ENCODE measurements at places on chromosomes 5 and 9. TPM values are rescaled to one million over a fixed set of nuclear protein-coding genes. Genes with fewer than 3 reads are reported as not detected.

DNA sequence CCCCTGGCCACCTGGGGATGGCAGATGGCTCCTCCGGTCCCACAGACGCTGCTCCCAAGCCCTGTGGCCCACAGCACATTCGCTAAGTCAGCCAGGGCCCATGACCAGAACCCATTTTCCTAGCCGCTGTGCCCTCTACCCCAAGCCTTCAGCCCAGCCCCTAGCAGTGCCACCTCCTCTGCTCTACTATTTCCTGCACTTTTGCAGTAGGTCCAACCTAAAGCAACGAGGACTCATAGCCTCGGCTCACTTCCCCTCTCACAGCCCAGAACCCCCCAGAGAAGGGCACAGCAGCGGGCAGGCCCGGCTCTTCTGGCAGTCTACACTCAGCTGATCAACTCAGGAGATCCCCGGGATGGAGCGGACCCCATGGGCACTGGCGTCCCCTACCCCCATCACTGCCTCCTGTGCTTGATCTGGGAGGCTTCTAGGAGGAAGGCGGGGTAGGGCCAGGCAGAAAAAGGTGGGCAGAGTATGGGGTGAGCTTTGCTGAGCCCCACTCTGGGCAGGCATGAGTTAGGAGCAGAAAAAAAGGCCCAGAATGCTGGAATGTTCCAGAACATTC lies 111.2 kb downstream of the ZNF354C start:
- no peaks in the 10 kb centered on the region for H3K4me1 ChIP-seq
- no peak for DNase-seq
- no peaks in the 10 kb centered on the region for H3K36me3 ChIP-seq
- H3K27me3 ChIP-seq: peaks cover under 1% of the 10 kb centered on the region
- no peak overlapping the region for H3K27ac ChIP-seq

- H3K36me3 ChIP-seq: no peaks in the 10 kb centered on the region
- H3K27ac ChIP-seq: peak overlapping the region; percentile 95
- no peak overlapping the region for H3K4me3 ChIP-seq
- no peaks in the 10 kb centered on the region for H3K27me3 ChIP-seq
- DNase-seq: no peak
Measured at GRCh38 chr5:71924325-71924724, 182.9 kb upstream of the MAP1B start.

DNA sequence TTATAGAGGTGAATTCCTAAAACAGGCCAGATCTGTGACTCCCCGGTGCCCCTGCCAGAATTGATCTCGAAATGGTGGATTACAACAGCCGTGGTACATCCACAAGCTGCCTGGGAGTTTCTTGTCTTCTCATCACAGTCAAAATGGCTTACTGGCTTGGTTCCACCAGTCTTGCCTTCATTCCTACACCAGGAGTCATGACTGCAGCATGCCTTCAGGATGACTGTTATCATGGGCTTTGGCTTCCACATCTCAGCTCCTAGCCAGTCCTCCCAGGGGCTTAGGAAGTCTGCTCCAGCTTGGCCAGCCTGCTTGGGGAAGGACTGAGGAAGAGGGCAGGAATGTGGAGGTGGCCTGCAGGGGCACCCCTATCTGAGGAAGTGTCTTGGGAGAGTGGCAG lies 132.9 kb upstream of the NR3C1 start:
- H3K27ac ChIP-seq: peak overlapping the region; percentile 90
- H3K36me3 ChIP-seq: no peaks in the 10 kb centered on the region
- H3K4me3 ChIP-seq: peak overlapping the region; percentile 1
- H3K4me1 ChIP-seq: peaks cover 24% of the 10 kb centered on the region
- no peak for DNase-seq

- H3K27ac ChIP-seq: no peak overlapping the region
- H3K4me3 ChIP-seq: no peak overlapping the region
- H3K4me1 ChIP-seq: no peaks in the 10 kb centered on the region
- H3K27me3 ChIP-seq: no peaks in the 10 kb centered on the region
- DNase-seq: no peak
Measured at GRCh38 chr9:6852243-6852963, 94.6 kb downstream of the KDM4C start.

DNA sequence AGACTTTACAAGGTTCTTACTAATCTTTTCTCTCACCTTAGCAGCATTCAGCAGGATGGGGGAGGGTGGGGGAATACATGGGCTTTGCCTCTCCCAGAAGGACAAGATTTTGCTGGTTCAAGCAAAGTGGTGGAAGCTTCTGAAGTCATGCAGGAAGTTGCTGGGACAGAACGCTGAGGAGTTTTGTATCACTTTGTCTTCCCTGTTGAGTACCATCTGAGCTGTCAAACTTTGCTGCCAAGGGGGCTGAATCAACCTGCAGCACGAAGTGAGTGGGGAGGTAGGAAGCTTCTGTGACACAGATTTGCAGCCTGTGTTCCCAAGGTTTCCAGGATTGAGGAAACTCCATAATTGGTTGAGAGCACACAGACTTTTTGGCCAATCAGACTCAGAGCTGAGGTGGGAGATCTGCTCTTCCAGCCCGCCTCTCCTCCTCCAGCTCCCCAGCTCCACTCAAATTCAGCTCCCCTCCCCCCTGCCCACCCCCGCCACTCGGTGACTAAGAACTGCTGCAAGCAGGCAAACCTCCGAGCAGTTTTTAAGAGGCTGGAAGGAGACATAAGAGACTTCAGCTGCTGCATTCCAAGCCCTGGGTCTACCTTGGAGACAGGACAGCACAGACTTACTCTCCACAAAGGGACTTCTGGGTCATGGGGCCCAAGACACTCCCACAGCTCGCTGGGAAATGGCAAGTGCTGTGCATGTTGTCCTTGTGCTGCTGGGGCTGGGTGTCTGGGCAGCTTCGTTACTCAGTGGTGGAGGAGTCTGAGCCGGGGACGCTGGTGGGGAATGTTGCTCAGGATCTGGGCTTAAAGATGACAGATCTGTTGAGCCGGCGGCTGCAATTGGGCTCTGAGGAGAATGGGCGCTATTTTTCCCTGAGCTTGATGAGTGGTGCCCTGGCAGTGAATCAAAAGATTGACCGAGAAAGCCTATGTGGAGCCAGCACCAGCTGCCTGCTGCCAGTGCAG lies at the start of gene PCDHGC5:
Gene PCDHGC5 (plus strand): TSS at position 491 of the 971 bp plus-strand sequence. CDS start 160 bp downstream, at position 651.
- H3K27me3 ChIP-seq: peaks cover 32% of the 10 kb centered on the region
- H3K4me3 ChIP-seq: no peak within 1 kb of the TSS
- peaks cover 6% of the 10 kb centered on the region for H3K4me1 ChIP-seq
- peaks cover 53% of the 10 kb centered on the region for H3K36me3 ChIP-seq
- no peak within 1 kb of the TSS for H3K27ac ChIP-seq
- DNase-seq: no peak

DNA sequence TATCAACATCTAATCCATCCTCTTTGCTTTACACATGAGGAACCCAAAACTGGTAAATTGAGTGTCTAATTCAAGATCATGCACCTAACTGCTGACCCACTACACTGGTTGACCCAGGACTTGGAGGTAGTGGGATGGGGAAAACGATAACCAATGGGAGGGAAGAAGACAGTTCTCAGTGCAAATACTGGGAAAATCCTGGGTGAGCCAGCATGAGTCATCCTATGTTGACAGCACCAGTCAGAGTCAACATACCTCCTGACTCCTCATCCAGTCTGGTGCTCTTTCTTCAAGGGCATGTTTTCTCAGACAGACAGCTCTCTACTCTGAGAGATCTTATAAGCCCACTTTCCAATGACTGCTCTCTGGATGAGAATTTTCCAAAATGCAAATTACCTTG lies 232.8 kb upstream of the PTGER4 start:
- H3K4me3 ChIP-seq: no peak overlapping the region
- DNase-seq: no peak
- no peaks in the 10 kb centered on the region for H3K36me3 ChIP-seq
- no peaks in the 10 kb centered on the region for H3K27me3 ChIP-seq
- H3K27ac ChIP-seq: no peak overlapping the region
- H3K4me1 ChIP-seq: no peaks in the 10 kb centered on the region

GRCh38 chr5:17069995-17070511 lies 134.0 kb upstream of the MYO10 start:
- peaks cover 26% of the 10 kb centered on the region for H3K4me1 ChIP-seq
- peak overlapping the region; percentile 47 for H3K27ac ChIP-seq
- H3K36me3 ChIP-seq: no peaks in the 10 kb centered on the region
- DNase-seq: no peak
- H3K27me3 ChIP-seq: no peaks in the 10 kb centered on the region
- no peak overlapping the region for H3K4me3 ChIP-seq

DNA sequence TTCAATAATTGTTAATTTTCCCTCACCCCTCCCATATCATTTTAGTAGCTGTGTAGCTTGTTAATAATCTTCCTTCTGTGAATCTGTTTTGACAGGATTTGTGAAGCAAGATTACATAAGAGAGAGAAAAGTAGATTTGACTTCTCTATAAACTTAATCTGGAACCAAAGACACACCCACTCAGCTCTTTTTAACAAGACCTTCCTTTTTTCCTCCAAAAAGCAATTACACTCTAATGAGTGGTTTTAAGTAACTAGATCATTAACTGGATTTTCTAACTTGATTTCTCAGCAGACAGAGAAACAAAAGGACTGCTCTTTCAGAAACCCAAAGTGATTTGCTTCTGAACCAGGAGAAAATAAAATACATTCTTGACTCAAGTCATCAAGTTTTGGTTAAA lies 21.9 kb downstream of the RFK start:
- H3K4me3 ChIP-seq: no peak overlapping the region
- H3K36me3 ChIP-seq: no peaks in the 10 kb centered on the region
- peak overlapping the region; percentile 66 for H3K27ac ChIP-seq
- H3K27me3 ChIP-seq: no peaks in the 10 kb centered on the region

DNA sequence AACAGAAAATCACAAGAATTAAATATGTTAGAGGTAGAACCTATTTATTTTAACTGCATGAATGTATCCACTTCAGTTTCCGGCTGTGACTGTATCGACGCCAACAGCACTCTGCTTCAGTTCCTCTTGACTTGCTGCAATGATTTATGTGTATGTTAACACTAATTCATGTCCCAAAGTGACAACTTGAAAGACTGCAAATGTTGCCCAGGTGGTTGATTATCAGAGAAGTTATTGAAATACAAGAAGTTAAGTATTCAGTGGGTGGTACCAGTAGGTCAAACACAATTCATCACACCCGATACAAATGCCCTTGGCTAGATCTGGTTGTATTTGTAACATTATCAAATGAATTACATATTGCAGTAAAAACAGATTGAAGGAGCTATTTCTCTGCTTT lies 622.7 kb upstream of the CDH18 start:
- no peaks in the 10 kb centered on the region for H3K36me3 ChIP-seq
- no peak overlapping the region for H3K4me3 ChIP-seq
- H3K27ac ChIP-seq: no peak overlapping the region
- no peak for DNase-seq

SUSD3 gene
- 1.5 TPM for total RNA-seq

DNA sequence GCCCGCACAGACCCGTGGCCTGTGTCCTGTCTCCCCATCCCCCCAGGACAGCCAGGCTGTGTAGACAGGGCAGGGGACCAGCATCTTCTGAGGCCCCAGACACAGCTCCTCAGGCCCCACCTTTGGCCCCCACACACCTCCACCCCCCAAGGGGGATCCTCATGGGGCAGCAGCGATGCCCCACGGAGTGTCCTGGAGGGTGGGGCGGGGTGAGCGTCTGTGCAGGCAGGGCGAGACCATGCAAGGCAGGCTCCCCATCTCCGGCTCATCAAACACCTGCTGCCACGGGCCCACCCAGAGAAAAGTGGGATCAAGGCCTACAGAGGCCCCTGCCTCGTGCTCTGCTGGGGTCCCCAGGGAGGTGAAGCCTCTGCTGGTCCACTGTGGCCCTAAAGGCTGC lies 118.7 kb upstream of the FOXD4L5 start:
- H3K27ac ChIP-seq: no peak overlapping the region
- H3K4me1 ChIP-seq: no peaks in the 10 kb centered on the region
- H3K4me3 ChIP-seq: no peak overlapping the region
- no peaks in the 10 kb centered on the region for H3K27me3 ChIP-seq
- DNase-seq: no peak

SPINK13 gene
- total RNA-seq: not detected

DNA sequence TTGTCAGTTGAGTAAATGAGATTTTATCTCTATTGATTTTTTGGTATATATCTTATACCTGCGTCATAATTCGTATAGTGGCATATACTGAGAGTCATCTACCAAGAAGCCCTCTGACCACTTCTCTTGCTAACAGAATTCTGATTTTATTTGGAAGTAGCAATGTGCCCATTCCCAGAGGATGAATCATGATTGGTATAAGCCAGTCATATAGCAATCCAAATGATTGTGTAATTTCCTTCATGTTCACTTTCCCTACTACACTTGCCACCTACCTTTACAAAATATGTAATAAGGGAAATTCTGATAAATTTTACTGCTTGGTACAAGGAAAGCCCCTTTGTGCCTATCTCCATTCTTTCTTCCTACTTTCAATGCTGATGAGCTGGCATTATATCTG lies 16.1 kb upstream of the ZNF462 start:
- no peaks in the 10 kb centered on the region for H3K4me1 ChIP-seq
- H3K27me3 ChIP-seq: no peaks in the 10 kb centered on the region
- no peaks in the 10 kb centered on the region for H3K36me3 ChIP-seq
- no peak for DNase-seq
- H3K4me3 ChIP-seq: no peak overlapping the region

GRCh38 chr5:38621840-38622437 lies 65.5 kb upstream of the LIFR start:
- no peaks in the 10 kb centered on the region for H3K27me3 ChIP-seq
- H3K27ac ChIP-seq: no peak overlapping the region
- H3K36me3 ChIP-seq: no peaks in the 10 kb centered on the region
- no peak overlapping the region for H3K4me3 ChIP-seq
- no peak for DNase-seq

DNA sequence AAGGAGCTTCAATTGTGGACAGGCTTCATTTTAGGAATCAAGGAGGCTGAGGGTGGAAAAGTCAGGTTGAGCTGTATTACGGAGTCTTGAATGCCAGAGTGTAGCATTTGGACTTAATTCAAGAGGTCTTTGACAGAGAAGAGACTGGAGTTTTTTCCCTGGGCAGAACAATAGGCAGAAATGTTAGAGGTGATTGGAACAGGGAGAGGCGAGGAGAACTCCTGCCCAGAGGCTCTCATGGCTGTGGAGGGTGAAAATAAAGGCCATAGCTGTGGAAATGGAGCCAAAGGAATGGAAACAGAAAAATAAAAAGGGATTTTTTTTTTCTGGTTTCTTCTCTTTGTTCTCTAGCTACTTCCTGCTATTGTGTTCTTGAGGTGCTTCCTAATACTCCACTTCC lies 3.7 kb upstream of the IFNB1 start:
- H3K27ac ChIP-seq: no peak overlapping the region
- no peak for DNase-seq

DNA sequence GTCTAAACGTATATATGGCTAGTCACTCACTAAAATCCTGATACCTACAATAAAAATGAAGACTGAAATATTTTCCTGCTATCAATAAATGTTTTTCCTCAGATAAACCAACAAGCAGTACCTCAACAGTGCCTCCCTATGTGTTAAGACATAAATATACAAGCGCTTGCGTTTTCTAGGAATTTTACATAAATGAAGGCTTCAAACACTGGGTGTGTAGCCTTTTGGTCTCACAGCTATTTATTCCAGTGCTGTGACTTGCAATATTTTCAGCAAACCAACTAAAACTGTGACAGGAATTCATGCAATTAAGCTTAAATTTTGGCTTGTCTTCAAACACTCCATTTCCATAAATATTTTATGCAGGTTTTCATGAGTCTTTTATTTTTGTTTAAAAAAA lies 437.0 kb downstream of the BNC2 start:
- no peak for DNase-seq
- peaks cover 45% of the 10 kb centered on the region for H3K36me3 ChIP-seq
- H3K4me3 ChIP-seq: no peak overlapping the region
- H3K27ac ChIP-seq: no peak overlapping the region
- H3K4me1 ChIP-seq: peaks cover 27% of the 10 kb centered on the region
